ENCODE measurements at places on chromosomes 4 and X. TPM values are rescaled to one million over a fixed set of nuclear protein-coding genes. Genes with fewer than 3 reads are reported as not detected.

The MAML3 gene
- 23.4 TPM for total RNA-seq

The TMPRSS11B gene
- total RNA-seq: not detected

The AFP gene
- total RNA-seq: not detected

The ALPK1 gene
- total RNA-seq: 49.1 TPM

The PGAM4 gene
- not detected for total RNA-seq

The FHIP1A gene
- total RNA-seq: 25.0 TPM

The TRPC5OS gene
- not detected for total RNA-seq

The CT45A7 gene
- total RNA-seq: not detected

The EXOSC9 gene
- 17.2 TPM for total RNA-seq

The ZNF630 gene
- 5.4 TPM for total RNA-seq

The SSX4B gene
- total RNA-seq: not detected

The RPL10 gene
- total RNA-seq: 3,238 TPM

The GPC4 gene
- total RNA-seq: 8.0 TPM

The BBS12 gene
- total RNA-seq: 3.0 TPM

The ADH1A gene
- total RNA-seq: not detected

DNA sequence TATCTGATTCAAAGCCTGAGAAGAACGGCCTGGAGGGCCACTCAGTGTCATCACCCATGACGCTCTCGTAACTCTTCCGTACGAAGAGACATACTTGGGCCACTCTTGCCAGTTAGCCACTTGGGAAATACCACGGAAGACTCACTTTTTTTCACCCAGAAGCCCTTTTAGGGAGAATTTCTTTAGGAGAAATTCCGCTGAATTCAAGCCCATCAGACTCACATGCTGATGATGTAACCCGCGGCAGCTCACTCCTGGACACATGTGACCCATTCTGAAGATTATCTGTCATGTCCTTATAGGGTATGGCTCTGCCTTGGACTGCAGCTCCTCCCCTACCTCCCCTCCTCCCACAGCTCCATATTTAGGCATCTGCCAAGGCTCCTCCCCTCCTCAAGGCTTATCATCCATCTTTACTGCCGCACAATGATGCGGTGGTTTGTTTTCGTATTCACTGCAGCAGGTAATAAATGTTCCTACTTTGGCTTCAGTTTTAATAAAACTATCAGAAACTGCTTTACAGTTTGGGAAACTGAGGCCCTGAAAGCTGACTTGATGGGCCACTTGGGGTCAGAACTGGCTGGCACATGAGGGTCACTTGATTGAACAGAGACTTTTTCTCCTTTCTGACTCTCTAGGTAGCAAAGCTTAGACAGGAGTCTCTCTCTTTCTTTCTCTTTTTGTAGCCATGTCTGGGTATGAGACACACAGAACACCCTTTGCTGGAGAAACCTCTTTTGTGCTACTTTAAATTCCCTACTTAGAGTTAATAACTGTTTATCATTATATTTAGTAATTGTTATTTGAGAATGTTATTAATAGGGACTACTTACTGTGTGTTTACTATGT, 42.1 kb downstream of the RHOH start:
- no peak for DNase-seq

DNA sequence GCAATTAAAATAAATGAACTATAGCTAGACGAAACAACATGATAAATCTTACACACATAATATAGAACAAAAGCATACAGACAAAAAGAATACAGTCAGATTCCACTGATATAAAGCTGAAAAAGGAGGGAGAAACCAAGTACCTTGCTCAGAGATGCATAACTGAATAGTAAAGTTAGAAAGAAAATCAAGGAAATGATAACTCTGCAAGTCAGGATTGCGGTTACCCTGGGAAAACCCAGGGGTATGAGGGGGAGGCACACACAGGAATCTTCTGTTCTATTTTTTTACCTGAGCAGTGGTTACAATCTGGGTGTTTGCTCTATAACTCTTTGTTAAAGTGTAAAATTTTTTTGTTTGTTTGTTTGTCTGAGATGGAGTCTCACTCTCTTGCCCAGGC, 209.1 kb downstream of the CBR4 start:
- no peak for DNase-seq

- DNase-seq: no peak
These were observed 175.5 kb downstream of the CAMK2D start for GRCh38 chr4:113586072-113586471.

DNA sequence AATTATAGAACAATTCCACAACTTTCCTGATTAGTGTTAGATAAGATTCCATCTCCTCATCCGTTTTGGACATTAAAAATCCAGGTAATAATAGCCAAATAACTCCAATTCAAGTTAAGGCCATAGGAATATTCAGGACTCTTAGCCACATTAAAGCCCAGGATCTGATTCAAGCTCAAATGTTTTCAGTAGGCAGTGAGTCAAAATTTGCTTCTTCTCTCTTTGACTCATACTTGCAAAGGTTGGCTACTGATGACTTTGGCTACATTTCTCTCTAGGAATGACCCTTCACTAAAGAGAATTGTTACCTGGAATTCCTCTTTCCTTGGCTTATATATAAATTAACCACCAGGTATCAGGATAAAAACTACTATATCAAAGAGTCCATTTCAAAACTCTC, 354.9 kb upstream of the HS3ST1 start:
- DNase-seq: no peak

GRCh38 chrX:643241-643595, 12.6 kb downstream of the SHOX start:
- DNase-seq: peak; percentile 30

DNA sequence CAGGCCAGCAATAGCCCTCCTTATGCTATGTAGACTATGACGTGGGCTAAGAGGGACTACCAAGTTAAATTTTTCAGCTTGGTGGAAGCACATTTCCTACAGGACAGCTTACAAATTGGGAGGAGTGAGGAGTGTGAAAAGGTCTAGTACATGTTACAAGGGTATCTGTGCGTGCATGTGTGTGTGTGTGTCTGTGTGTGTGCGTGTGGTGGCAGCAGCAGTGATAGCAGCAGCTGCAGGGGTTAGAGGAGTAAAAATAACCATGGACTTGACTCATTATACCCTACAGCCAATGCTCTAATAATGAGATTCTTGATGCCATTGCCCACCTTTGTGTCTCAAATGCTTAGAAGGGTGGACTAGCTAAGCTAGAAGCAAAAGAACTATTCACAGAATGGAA, 88.6 kb downstream of the SLC9A7 start:
- no peak for DNase-seq

DNA sequence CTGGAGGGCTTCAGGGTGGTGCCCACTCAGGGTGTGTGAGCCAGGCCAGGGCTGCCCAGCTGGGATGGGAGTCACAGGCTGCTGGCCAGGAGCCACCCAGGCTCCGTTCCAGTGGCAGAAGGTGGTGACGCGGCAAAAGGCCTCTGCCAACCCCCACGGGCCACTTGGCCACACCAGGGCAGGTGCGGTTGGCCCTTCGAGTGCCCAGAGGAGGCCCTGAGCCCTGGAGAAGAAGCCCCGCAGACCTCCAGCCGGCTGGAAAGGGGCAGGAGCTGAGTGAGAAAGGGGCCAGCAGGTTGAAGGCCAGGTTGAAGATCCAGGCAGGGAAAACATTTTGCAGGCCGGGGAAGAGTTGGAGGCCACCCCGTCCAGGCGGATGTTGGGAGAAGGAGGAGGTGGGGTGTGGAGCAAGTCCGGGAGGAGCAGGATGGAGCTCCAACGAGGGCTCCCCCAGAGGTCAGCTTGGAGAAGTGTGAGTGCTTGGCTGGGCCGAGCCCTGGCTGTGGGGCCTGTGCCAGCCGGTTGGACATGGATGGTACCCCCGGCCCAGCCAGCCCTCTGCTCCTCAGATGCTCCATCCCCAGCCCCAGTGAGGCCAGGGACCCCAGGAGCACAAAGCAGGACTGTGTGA, 2.8 kb upstream of the CPLX1 start:
- no peak for DNase-seq

- DNase-seq: no peak
These were observed 648.1 kb downstream of the MID1IP1 start for GRCh38 chrX:39449352-39449751.

DNA sequence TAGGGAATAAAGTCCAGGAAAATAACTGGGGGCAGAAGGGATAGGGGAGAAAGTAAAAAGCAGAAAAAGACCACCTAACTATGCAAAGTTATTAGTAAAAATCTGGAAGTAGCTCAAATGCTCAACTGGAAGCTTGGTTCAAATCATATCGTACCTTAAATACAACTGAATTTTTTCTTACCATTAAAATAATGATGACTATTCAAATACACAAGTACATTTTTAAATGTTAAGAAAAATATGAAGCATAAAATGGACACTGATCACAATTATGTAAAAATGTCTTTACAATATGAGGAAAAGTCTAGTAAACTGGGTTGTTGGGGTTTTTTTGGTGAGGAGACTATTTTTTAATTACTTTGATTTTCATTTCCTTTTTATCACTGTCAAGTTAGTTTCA, 3.1 kb downstream of the BRWD3 start:
- no peak for DNase-seq

DNA sequence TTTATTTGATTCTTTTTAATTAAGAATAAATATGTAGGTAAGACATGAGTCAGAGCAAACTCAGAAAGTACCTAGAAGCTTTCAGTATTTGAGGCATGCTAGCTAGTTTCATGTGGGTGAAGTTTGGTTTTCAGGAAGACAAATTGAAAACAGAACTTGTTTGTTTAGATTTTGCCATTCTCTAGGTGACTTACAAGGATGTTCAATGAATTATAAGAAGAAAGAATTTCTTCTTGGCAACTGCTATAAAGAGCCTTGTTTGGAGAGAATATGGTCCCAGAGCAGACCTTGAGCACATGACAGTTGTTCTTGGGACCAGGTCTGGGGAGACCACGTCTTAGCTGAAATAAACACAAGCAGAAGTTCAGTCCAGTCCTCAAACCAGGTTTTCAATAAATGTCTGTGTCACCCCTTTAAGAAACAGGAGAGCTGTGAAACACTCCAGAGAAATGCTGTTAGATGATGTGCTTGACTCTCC, 38.0 kb upstream of the IL21 start:
- DNase-seq: no peak

DNA sequence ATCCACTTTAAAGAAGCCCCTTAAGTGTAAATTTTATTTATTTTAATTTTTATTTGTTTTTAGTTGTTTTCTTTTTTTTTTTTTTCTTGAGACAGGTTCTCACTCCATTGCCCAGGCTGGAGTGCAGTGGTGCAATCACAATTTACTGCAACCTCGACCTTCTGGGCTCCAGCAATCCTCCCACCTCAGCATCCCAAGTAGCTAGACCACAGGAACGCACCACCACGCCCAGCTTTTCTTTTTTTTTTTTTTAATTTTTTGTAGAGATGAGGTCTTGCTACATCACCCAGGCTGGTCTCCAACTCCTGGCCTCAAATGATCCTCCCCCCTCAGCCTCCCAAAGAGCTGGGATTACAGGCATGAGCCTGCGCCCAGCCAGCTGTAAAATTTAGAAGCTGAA, 6.0 kb downstream of the SAT1 start:
- no peak for DNase-seq

DNA sequence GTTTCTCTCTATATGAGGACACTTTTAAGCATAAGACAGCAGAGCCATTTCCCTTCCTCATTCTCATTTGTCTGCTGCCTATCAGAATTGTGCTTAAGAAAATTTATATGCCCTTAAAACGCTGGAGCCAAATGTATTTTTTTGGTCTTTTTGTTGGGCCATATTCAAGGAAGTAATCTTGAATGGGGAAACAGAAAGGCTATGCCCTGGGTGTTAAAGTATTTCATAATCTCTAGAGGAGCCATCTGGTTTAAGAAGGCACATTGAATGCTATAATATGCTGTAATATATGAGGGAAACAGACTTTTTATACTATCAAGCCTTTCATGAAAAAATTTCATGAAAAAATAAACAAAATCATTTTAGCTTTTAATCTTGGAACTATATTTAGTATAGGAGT, 4.3 kb downstream of the DMD start:
- DNase-seq: no peak

GRCh38 chr4:89204624-89205023, 93.3 kb downstream of the TIGD2 start:
- no peak for DNase-seq

GRCh38 chr4:88779431-88779830, 81.8 kb upstream of the NAP1L5 start:
- DNase-seq: no peak

GRCh38 chr4:61220556-61220955, 20.4 kb downstream of the ADGRL3 start:
- DNase-seq: no peak

DNA sequence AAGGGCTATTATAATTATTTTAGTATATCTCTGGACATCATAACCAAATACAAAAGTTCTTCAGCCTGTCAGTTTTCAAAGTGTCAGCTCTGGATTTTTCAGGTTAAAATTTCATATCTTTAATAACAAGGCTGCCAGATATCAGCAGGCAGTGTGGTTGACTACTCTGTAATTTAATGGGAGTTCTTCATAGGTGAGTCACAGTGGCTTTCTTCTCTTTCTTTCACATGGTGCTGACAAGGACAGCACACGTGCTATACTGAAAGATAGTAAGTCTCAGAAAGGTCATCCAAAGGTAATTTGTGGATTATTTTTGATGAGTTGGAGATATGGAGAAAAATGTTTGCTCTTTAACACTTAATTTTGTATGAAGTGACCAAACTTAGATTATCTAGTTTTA, 43.2 kb downstream of the GALNT7 start:
- DNase-seq: no peak

DNA sequence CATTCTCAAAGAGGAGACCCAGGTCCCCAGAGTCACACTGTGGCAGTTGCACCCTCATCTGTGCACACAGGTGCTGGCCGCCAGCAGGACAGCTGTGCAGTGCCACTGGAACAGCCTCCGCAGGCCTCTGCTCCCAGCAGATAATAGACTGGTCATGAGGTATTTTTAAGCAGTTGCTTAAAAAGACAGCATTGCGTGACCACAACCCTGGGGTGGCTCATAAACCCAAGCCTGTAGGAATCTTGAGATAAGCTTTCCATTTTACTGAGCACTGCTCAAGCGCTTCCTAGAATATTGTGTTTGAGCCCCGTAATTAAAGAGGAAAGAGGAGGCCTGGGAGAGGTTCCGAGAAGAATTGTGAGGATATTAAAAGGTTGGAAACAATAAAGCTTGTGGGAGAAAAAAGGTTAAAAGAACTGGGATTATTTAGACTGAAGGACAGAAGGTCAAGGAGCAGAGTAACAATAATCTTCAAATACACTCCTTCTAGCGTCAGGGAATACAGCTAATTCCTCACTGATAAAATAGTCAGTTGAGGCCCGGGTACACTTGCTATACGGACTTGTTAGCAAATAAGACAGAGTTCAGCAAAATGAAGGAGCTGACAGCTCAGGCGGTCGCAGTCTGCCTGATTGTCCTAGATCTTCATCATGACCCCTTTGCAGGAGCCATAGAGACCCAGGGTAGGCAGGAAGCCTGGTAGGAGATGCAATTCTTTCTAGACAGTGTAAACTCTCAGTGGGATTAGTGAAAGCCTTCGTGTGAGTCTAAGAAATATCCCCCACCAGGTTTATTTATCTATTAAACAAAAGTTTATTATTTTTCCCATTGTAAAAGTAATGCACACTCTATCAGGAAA, 86.2 kb upstream of the KIT start:
- no peak for DNase-seq

DNA sequence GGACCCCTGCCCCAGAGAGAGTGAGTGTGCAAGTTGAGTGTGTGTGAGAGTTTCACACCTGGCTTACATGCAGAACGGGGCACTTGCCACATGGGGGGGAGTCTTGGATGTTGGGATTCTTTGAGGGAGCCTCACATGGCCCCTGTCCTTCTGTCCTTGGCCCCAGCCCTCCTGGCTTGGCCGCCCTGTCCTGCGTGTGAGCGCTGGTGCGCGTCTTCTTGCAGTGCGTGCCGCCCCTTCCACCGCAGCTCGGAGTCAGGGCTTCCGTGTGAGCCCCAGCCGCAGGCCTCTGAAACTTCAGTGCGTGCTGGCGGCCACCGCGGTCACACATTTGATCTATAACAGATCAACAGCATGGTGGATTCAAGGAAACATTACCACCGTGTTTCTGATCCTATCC, 30.1 kb upstream of the HGFAC start:
- no peak for DNase-seq
